Myometrial cell (primary cell): ENCODE measurements at places on chromosomes 7 and 10. TPM values are rescaled to one million over a fixed set of nuclear protein-coding genes. Genes with fewer than 3 reads are reported as not detected.

The FAM237B gene
- not detected in 2 replicates for total RNA-seq

The ANKRD2 gene
- total RNA-seq = 0.29 TPM in 1 of 2 replicates, not detected in the other

The NKX6-2 gene
- total RNA-seq = not detected in 2 replicates

The HABP2 gene
- total RNA-seq = not detected in 2 replicates

The TLX1 gene
- total RNA-seq = not detected in 2 replicates

The VAX1 gene
- not detected in 2 replicates for total RNA-seq

The CLIP2 gene
- total RNA-seq = 39.2 and 42.7 TPM in 2 replicates

The SOSTDC1 gene
- total RNA-seq = 0.29 TPM in 1 of 2 replicates, not detected in the other

The PDZD7 gene
- 1.4 and 2.6 TPM in 2 replicates for total RNA-seq

The PRSS58 gene
- not detected in 2 replicates for total RNA-seq

The LEP gene
- total RNA-seq = not detected in 2 replicates

The TEX36 gene
- not detected in 2 replicates for total RNA-seq

The IFIT2 gene
- total RNA-seq = 5.8 TPM in 2 replicates

The FBXL13 gene
- 1.1 and 1.4 TPM in 2 replicates for total RNA-seq
